ENCODE measurements at places on chromosomes 3 and 15.
A peak's percentile ranks its signal among the peaks of the same experiment; 100 is the strongest.

DNA sequence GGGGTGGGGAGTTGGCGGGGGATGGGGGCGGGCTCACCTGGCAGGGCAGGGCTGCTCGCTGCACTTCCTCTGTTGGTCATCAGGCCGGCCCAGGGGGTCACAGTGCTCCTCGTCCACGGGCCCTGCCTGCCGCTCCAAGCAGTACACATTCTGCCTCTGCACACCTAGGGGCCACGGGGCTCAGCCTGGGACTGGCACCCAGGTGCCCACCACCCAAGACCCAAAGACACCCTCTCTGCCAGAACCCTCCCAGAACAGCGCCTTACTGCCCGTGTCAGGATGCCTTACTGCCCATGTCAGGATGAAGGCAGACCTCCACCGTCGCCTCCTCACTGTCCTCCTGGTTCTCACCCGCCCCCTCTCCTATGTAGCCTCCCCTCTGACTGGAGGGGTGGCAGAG lies 43.2 kb downstream of the ADAMTS7 start:
- DNase-seq: no peak

DNA sequence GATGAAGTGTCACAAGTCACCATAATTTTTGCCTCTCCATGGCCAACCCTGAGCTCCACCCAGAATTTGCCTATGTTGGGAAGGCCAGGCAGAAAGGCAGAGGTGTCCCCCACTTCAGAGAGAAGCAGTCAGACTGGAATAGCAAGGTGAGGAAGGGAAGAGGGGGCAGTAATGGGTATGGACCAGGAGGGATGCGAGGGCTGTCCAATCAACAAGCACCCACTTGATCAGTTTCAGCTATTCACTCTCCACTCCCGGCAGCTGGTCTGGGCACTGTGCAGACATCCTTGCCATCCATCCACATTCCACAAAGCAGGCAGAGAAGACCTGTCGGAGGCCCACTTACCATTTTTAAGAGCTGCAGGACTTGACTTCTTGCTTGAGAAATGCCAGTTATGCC lies 43.5 kb upstream of the CTNNB1 start:
- DNase-seq: no peak

- DNase-seq: no peak
Measured at GRCh38 chr3:62911526-62911925, 36.3 kb upstream of the CADPS start.

GRCh38 chr15:52243697-52244555 lies 51.7 kb downstream of the MYO5C start:
- DNase-seq: no peak

GRCh38 chr3:113825090-113825489 lies 13.5 kb upstream of the GRAMD1C start:
- peak; percentile 47 for DNase-seq

Measured in GM23338 (cell line).